Left hindlimb (tissue), 1 donor: ENCODE measurements at places on chromosomes 5 and 9.

DNA sequence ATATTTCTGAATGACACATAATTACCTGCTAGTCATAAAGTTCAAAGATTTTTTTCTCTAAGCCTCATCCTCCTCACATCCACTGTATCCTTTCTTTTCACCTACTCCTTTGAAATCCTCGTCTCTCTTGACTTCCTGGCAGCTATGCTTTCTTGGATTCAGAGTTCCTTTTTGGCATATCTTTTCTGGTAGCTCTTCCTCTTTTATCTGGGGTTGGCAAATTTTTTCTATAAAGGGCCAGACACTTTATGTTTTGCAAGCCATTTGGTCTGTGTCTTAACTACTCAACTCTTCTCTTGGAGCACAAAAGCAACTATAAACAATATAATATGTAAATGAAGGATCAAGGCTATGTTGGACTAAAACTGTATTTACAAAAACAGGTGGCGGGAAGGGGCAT is 197.5 kb downstream of the KIAA0825 start:
- DNase-seq, result no peak

DNA sequence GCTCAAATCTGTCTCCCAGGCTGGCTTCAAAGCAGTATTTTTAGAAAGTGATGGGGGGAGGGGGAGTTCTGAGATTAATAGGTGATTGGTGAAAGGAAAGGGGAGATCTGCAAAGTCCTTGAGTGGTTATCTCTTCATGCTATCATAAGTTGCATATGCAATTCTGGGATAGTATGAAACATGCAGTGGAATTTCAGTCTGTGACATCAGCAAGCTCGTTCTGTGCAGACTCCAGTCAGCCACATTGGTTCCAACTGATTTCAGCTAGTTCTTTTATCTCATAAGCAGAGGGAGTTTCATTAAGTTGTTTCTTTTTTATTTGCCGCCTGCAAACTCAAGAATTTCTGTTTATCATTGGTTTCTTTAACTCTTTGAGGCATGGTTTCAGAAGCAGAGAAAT is 180.5 kb upstream of the SH3GL2 start:
- no peak for DNase-seq

- no peak for DNase-seq
Observed at GRCh38 chr5:120447706-120448239, 16.3 kb upstream of the PRR16 start.

GRCh38 chr5:77308154-77308960 is 97.9 kb downstream of the PDE8B start:
- DNase-seq, result no peak

- no peak for DNase-seq
Observed at GRCh38 chr5:174995827-174996226, 271.4 kb downstream of the MSX2 start.

DNA sequence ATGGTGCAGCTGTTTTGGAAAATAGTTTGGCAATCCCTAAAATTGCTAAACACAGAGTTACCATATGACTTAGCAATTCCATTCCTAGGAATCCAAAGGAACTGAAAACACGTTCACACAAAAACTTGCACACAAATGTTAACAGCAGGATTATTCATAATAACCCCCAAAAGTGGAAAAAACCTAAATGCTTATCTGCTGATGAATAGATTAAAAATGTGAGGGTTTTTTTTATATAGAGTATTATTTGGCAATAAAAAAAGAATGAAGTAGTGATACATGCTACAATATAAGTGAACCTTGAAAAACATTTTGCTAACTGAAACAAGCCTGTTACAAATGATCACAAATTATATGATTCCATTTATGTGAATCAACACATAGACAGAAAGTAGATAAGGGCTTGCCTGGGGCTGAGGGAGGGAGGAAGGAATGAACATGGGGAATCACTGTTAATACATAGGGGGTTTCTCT is 45.1 kb upstream of the TRIO start:
- DNase-seq, result no peak

DNA sequence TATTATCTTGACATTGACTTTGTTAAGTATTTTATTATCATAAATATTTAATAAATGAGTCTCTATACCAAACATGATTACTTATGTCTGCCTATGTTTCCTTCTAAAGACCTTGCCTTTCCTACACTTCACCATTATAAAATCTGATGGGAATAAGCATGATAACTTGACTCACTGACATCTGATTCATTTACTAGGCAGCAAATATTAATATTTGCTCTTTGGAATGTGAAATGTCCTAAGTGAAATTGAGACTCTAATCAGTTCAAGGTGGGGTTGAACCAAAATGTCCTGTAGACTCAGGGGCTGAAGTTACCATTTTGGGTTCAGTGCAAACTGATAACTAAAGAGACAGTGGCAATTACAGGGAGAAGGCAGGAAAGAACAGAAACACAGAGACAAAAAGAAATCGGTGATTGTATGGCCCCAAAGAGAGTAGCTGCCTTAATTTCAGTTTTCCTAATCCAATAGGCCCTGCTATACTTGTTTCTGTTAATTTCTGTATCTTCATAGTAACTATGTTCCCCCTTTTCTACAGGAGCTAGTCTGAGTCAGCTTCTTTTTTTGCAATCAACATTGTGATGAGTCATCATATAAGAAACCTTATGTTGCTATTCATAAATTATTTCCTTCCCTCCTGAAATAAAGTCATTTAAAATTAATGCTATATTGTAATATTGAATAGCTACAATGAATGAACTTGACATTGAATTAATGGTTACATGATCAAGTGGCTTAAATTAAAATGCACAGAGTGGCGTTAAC is 296.8 kb downstream of the PDE4D start:
- DNase-seq, result no peak

- peak; percentile 26 for DNase-seq
Observed at GRCh38 chr5:111197523-111197922, 26.7 kb upstream of the CAMK4 start.

- no peak for DNase-seq
Observed at GRCh38 chr5:119275601-119276173, 80.1 kb upstream of the TNFAIP8 start.
